ENCODE measurements at places on chromosomes 6 and 20.
A peak's percentile ranks its signal among the peaks of the same experiment; 100 is the strongest.

GRCh38 chr6:24332317-24332716, 25.5 kb downstream of the DCDC2 start:
- DNase-seq: no peak

DNA sequence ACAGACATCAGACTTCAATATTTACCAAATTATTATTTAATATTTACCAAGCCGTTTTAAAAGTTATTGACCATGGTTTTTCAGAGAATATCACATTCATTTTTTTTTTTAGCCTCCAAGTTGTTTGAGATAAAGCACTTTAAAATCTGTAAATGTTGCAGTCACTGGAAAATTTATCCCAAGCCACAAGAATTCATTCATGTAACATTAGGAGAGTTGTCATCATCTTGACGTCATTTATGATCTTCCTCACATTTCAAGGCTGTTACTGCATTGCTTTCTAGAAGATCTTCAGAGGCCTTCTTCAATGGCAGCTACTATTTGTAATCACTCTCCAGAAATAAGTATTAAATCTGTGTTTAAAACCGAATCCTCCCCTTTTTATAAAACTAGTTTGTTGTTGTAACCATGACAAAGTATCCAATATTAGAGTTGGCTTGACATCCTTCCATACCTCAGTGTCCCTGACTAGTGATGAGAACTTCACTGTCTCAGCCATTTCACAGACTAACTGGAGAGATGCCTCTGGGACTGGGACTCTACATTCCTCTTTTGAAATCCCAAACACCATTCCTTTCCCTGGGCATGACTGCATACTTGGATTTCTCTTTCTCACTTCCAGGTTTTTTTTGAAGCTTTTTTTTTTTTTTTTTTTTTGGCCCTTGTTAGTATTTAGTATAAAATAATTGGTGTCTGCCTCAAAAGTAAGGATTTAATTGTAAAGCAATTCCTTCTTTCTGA, 100.1 kb downstream of the ZFAND3 start:
- no peak for DNase-seq

- no peak for DNase-seq
Observed at GRCh38 chr6:107179004-107179403, 63.7 kb upstream of the BEND3 start.

GRCh38 chr6:45483501-45483900, 105.8 kb upstream of the SUPT3H start:
- no peak for DNase-seq

GRCh38 chr20:24102749-24103333, 114.3 kb upstream of the GGTLC1 start:
- no peak for DNase-seq

- no peak for DNase-seq
Observed at GRCh38 chr6:31120151-31120915, at the start of gene CDSN. TSS of gene CDSN (minus strand) at chr6:31120446. CDS start at chr6:31120419, 27 bp downstream.

DNA sequence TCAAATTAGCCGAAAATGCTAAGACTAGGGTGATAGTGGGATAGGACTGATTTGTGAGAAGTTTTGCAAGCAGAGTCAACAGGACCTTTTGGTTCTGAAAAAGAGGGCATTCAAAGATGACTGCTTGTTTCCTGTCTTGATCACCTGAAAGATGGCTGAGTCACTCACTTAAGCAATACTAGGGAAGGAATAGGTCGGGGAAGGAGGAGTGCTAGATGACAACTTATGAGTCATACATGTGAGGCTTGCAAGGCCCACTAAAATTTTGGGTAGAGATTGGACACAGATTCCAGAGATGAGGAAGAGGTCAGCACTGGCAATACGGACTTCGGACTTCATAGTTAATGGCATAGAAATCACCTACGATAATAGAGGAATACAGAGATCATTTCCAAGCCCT, 89.2 kb downstream of the FAM83B start:
- no peak for DNase-seq

DNA sequence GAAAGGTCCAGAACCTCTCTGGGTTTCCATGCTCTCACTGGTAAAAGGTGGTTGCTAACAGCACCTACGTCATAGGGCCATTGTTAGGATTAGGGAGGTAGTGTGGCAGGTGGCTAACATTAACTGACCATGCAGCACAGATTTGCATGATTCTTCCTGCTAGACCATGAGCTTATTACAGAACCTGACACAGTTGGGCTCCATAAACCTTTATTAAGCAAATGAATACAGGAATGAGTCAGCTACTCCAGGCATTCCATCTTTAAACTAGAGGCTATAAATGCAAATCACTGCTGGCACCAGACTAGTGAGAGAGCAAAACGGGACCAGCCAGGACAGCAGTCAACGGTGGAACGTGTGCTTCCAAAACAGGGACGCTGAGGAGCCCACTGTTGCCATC, 440.1 kb downstream of the PTPRT start:
- DNase-seq: no peak

DNA sequence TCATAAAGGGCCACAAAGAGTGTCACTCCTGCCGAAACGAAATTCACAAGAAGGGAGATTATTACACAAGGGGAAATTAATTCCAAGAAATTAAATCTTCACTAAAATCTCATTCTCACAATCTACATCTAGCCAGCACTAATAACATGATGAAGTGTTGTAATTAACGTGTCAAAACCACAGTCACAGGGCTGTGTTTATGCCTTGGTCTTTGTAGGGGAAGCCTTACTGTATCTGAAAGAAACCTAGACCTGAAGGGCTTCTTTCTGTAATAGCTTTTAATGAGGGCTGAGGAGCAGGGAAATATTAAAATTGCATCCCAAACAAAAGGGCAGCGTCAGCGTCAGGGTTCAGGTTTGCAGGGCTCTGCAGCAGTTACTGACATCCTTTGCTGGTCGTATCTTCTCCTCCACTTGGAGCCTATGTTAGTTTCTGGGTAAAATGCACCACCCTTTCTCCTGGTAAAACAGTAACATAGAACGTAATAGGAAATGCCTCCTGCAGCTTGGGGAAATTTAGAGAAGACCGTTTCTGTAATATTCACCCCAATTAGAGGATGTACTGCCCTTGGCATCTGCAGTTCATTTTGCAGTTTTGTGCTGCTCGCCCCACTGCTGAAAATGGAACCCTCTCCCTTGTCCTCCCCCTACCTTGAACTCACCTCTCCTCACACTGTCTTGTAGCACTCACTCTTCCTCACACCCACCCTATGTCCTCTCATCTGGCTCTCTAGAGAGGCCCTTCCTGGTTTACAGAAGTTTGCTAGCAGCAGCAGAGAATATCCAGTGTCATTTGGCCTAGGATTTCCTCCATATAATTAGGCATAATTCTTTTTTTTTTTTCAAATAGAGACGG, 109.0 kb upstream of the TRAF3IP2 start:
- DNase-seq: no peak

GRCh38 chr6:101422251-101422650, 28.7 kb downstream of the GRIK2 start:
- no peak for DNase-seq

GRCh38 chr20:22577515-22578220, 6.7 kb downstream of the FOXA2 start:
- DNase-seq: no peak

- no peak for DNase-seq
Observed at GRCh38 chr6:56073315-56073714, 174.1 kb downstream of the COL21A1 start.

DNA sequence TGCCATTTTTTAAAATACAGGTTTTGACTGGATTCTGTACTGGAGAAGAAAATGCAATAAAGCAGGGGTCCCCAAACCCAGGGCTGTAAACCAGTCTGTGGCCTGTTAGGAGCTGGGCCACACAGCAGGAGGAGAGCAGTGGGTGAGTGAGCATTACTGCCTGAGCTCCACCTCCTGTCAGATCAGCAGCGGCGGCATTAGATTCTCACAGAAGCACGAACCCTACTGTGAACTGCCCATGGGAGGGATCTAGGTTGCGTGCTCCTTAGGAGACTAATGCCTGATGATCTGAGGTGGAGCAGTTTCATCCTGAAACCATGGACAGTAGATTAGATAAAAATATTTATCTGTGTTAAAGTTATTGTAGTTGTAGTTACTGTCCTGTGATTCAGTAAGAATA, 21.1 kb upstream of the FBXO9 start:
- no peak for DNase-seq

DNA sequence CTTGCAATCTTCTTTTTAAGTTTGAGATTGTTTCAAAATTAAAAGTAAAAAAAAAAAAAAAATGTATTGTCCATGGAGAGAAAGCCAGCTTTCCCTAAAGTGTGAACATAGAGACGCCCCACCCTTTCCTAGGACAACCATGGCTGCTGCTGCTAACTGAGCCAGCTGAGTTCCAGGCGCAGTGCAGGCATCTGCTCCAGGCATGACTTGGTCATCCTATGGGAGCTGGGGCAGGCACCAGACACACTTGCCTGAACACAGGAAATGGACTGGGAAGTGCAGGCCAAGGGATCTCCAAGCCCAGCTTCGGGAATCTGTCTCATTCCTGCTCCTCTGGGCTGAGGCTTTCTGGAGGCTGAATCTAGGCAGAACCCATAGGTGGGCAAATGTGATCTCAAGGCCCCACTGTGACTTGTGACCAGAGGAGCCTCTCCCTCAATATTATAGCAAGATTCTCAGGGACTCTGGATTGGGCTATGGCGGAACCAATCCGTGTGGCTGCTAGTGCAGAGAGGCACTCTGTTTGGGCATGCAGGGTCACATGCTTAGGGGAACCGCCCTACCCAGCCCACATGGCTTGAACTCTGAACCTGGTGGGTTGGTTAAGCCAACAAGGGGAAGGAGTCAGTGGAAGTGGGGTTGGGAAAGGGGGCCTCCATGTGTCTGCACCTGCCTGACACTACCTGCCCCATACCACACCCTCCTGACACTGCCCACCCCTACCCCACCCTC, 138.2 kb upstream of the CST7 start:
- no peak for DNase-seq

GRCh38 chr20:54093423-54094267, 23.3 kb upstream of the BCAS1 start:
- DNase-seq: no peak

GRCh38 chr6:16700202-16700915, 60.9 kb downstream of the ATXN1 start:
- no peak for DNase-seq

DNA sequence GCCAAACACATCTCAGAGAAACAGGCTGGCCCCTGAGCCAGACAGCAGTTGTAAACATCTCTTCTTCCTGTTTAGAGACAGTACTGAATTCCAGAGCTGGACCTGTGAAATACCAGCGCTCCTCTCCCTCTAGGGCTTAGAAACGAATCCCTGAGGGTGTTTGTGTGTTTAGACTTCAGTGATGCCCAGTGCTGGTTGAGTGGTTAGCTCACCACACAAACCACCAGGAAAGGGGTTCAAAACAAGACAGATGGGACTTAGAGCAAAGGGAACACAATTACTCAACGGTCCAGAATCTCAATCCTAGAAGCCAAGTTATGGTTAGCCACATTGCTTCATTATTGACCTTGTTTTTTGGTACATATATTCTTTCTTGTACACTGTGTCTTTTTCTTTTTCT, 108.7 kb upstream of the TMEM170B start:
- no peak for DNase-seq

DNA sequence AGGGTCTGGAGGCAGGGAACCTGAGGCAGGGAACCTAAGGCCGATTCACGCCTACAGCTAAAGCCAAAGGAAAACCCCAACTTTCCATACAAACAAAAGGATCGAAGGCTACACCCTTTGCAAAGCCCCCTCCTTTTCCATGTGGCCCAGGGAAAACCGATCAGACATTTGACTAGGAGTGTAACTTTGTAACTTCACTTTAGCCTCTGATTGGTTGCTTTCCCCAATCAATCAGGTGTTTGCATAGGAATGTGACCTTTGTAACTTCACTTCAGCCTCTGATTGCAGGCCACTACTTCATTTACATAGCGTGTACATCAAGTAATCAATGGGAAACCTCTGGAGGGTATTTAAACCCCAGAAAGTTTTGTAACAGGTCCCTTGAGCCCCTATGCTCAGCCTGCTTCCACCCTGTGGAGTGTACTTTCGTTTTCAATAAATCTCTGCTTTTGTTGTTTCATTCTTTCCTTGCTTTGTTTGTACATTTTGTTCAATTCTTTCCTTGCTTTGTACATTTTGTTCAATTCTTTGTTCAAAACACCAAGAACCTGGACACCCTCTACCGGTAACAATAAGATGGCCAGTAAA, 43.3 kb downstream of the CHD6 start:
- DNase-seq: no peak

- DNase-seq: no peak
Observed at GRCh38 chr6:90098001-90098531, 198.6 kb downstream of the BACH2 start.

DNA sequence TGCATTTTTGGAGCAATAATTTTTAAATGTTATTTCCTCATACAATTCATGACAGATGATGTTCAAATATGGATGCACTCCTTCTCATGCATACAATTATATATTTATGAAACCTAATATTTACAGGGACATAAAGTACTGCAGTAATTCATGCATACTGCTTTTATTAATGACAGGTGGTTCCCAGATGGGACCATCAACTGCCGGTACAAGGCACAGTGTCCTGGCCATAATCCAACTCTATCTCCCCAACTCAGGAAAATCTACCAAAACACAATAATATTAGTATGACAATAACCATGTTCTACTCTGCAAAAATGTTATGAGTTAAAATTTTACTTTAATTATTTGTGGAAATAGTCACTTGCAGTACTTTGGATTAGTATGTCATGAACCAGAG, 77.8 kb downstream of the VIP start:
- DNase-seq: no peak

- no peak for DNase-seq
Observed at GRCh38 chr6:149903938-149904611, 6.2 kb upstream of the RAET1E start.

DNA sequence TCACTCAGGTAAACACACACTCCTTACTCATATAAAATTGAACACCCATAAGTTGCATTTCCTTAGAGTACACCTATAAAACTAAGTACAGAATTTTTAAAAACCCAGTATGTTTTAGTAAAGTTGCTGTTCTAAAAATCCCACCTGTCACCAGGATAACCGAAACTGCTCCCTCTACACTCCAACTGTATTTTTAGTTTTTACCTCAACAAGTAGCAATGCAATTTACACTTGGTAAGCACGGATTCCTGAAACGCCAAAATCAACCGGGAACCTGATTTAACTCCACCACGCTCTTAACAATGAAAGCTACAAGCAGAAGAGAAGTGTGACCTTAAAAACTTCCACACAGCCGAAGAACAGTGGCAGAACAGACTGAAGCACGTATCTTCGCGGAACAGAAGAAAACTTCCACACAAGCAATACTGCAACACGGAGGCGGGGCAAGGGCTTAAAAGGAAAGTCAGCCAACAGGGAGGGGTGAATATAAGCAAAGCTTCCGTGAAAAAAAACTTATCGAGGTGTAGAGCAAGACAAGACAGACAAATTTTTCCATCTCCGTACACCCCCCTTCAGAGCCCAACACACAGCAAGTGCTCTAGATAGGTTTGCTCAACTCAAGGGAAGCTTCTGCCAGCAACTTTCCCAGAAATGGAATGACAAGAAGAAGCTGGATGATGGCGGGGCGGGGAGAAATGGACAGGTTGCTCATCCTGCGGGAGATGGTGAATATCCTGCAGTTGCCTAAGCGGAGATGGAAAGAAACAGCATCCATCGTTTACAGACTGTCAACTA, 1.4 kb downstream of the STAU1 start:
- peak; percentile 33 for DNase-seq

Data from T-helper 9 cell (primary cell).